Upper lobe of right lung (tissue), 1 donor: ENCODE measurements at places on chromosomes 16 and 17. TPM values are rescaled to one million over a fixed set of nuclear protein-coding genes. Genes with fewer than 3 reads are reported as not detected.
A peak's percentile ranks its signal among the peaks of the same experiment; 100 is the strongest.

GRAP gene
- total RNA-seq, result 10.6 TPM

EPN2 gene
- total RNA-seq, result 54.5 TPM

ATP2C2 gene
- 48.9 TPM for total RNA-seq

SLC35G6 gene
- total RNA-seq, result not detected

DNA sequence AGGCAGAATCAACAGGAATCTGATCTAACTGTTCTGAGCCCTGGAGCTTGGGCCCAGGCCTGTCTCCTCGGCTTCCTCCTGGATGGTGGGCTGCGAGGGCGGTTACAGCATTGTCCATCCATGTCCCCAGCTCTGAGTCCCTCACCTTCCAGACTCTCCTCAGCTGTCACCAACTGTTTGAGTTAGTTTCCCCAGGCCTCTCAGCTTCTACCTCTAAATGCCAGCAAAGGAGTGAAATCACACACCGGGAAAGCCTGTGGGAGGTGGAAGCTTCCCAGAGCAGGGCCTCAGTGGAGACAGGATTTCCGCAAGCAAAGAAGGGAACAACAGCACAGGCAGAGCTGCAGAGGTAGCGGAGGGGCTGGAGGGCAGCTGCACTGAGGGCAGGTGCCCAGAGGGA is 9.4 kb upstream of the PRPSAP2 start:
- H3K27me3 ChIP-seq, result no peaks in the 10 kb centered on the region
- no peaks in the 10 kb centered on the region for H3K4me1 ChIP-seq
- no peak overlapping the region for H3K4me3 ChIP-seq
- no peak overlapping the region for H3K27ac ChIP-seq
- no peaks in the 10 kb centered on the region for H3K36me3 ChIP-seq

DNA sequence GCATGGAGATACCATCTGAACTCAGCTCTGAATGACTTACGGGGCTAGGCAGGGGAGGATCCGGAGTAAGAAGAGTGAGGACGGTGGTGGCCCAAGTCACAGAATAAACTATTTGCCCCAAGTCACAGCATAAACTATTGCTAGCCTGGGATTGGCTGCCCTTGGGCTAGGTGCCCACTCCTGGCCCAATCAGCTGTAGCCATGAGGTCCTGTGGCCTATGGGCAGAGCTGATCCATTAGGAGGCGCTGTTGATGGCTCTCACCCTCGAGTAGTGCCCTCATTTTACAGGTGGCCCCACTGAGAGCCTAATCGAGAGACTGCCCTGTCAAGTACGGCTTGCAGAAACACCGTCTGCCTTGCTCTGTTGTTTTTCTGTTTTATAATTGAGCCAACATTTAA is 62.3 kb upstream of the ZNF423 start:
- H3K27ac ChIP-seq, result no peak overlapping the region
- H3K4me3 ChIP-seq, result no peak overlapping the region
- H3K4me1 ChIP-seq, result no peaks in the 10 kb centered on the region
- no peaks in the 10 kb centered on the region for H3K36me3 ChIP-seq
- no peak for DNase-seq

GRCh38 chr16:54409982-54410381 is 123.4 kb upstream of the IRX3 start:
- no peak overlapping the region for H3K4me3 ChIP-seq
- DNase-seq, result no peak
- H3K27me3 ChIP-seq, result no peaks in the 10 kb centered on the region
- H3K4me1 ChIP-seq, result no peaks in the 10 kb centered on the region
- no peaks in the 10 kb centered on the region for H3K36me3 ChIP-seq

- no peaks in the 10 kb centered on the region for H3K36me3 ChIP-seq
- no peak overlapping the region for H3K4me3 ChIP-seq
- no peak for DNase-seq
- peaks cover 17% of the 10 kb centered on the region for H3K4me1 ChIP-seq
Observed at GRCh38 chr16:66382966-66383299, 16.4 kb downstream of the CDH5 start.

- no peaks in the 10 kb centered on the region for H3K27me3 ChIP-seq
- DNase-seq, result no peak
- H3K36me3 ChIP-seq, result peaks cover 51% of the 10 kb centered on the region
- H3K4me1 ChIP-seq, result no peaks in the 10 kb centered on the region
Observed at GRCh38 chr16:4465977-4466779, 8.2 kb downstream of the NMRAL1 start.

DNA sequence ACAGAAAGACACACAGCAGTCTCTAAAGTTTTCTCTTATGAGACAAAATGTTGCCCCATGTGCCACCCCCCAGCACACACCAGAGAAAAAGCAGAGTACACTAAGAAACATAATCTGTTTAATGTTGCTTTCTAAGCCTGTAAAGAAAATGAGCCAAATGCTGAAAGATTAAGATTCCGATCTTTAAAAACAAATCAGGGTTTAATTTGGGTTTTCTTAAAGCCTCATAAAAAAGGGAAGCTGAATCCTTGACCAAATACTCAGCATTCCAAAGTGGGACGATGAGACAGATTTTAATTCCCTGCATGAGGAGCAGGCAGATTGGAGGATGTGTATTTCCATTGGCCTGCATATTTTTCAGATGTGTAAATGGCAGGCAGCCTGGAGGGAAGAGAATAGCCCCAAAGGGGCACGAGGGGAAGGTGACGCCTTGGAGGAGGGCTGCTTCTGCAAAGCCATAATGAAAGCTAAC is 118.4 kb downstream of the COPRS start:
- no peaks in the 10 kb centered on the region for H3K27me3 ChIP-seq
- no peaks in the 10 kb centered on the region for H3K36me3 ChIP-seq
- no peak for DNase-seq
- no peak overlapping the region for H3K27ac ChIP-seq
- no peak overlapping the region for H3K4me3 ChIP-seq

DNA sequence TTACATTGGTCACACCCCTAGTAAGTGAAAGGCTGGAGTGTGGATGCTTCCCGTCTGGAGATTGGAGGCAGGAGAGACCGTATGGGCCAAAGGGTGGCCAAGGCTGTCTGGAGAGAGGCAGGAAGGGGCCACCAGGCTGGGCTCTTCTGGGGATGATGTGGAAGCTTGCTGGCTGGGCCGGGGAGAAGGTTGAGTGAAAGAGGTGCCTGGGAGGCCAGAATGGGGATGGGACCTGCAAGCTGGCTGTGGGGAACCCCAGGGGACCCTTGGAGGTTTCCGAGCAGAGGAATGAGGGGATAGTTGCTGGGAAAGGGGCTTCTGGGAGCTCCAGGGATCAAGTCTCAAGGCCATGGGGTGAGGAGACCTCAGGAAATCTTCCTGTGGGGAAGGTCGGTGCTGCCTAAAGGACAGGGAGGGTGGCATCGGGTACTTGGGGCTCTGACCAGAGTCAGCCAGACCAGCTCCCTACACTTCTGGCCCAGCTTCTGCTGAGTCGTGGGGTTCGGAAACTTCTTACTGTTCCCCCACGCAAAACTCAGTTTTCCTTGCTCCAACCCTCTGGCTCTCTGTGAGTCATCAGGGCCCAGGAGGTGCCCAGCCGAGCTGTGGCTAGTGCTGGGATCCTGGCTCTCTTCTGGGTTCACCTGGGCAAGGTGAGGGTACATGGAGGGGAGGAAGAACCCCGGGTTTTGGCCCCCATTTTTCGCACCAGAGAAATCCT is 3.1 kb downstream of the MRC2 start:
- H3K4me1 ChIP-seq, result peaks cover 28% of the 10 kb centered on the region
- no peak for DNase-seq
- H3K27me3 ChIP-seq, result no peaks in the 10 kb centered on the region
- H3K4me3 ChIP-seq, result no peak overlapping the region

- DNase-seq, result peak; percentile 95
- H3K27ac ChIP-seq, result peak within 1 kb of the TSS; percentile 90
- H3K36me3 ChIP-seq, result peaks cover 5% of the 10 kb centered on the region
- peak within 1 kb of the TSS; percentile 97 for H3K4me3 ChIP-seq
Observed at GRCh38 chr16:3717235-3718018, at the start of gene TRAP1. TSS of gene TRAP1 (minus strand) at chr16:3717524. CDS start at chr16:3717508, 16 bp downstream.

DNA sequence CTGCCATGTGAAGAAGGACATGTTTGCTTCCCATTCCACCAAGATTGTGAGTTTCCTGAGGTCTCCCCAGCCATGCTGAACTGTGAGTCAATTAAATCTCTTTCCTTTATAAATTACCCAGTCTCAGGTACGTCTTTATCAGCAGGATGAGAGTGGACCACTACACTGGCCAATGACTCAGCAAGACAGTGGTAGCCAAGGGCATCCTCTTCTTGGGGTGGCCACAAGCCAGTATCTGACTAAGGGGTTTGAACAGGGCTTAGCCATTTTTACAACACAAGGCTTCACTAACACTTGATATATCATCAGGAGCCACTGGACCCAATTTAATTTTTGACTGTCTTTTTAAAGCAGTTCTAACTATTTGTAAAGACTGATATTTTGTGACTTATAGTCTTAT is 21.1 kb upstream of the KRT24 start:
- H3K36me3 ChIP-seq, result no peaks in the 10 kb centered on the region
- DNase-seq, result no peak
- no peak overlapping the region for H3K27ac ChIP-seq

GRCh38 chr16:12231666-12232065 is 255.1 kb downstream of the SNX29 start:
- H3K27ac ChIP-seq, result no peak overlapping the region
- no peaks in the 10 kb centered on the region for H3K4me1 ChIP-seq
- H3K4me3 ChIP-seq, result no peak overlapping the region
- no peaks in the 10 kb centered on the region for H3K36me3 ChIP-seq
- no peak for DNase-seq
- no peaks in the 10 kb centered on the region for H3K27me3 ChIP-seq

- H3K4me3 ChIP-seq, result no peak overlapping the region
- no peaks in the 10 kb centered on the region for H3K36me3 ChIP-seq
- DNase-seq, result no peak
- H3K27ac ChIP-seq, result no peak overlapping the region
- no peaks in the 10 kb centered on the region for H3K4me1 ChIP-seq
- H3K27me3 ChIP-seq, result no peaks in the 10 kb centered on the region
Observed at GRCh38 chr16:25568991-25569390, 122.8 kb upstream of the HS3ST4 start.
